ENCODE measurements at places on chromosomes 3 and 15.
A peak's percentile ranks its signal among the peaks of the same experiment; 100 is the strongest.

GRCh38 chr3:52690560-52690959 is 4.7 kb downstream of the GNL3 start:
- no peak for DNase-seq

DNA sequence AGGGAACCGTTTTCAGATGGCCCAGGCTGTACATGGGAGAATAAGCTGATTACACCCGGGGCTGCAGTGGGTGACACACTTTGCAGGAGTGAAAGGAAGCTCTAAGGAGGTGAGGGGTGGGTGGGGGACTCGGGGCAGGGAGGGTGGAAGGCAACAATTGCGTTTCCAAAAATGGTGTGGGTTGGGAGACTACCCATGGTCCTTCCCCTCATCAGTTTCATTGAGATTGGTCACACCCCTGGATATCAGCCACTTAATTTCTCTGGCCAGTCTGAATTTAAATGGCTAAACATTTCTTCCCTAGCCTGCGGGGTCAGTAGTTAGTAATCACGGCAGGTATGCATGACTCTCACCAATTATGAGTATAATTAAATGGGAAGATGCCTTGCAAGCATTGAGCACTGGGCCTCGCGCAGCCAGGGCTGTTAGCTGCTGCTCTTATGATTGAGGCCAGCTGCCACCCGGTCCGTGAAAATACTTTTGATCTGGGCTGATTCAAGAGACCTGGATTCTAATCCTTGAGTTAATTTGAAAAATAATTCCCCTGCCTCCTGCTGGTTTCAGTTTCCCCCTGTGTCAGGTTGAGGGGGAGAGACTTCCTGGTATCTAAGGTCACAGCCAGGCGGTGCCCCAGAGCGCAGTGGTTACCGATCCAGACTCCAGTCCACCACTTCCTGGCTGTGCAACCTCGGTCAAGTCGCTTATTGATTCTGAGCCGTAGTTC is 23.3 kb downstream of the SLC6A6 start:
- no peak for DNase-seq

DNA sequence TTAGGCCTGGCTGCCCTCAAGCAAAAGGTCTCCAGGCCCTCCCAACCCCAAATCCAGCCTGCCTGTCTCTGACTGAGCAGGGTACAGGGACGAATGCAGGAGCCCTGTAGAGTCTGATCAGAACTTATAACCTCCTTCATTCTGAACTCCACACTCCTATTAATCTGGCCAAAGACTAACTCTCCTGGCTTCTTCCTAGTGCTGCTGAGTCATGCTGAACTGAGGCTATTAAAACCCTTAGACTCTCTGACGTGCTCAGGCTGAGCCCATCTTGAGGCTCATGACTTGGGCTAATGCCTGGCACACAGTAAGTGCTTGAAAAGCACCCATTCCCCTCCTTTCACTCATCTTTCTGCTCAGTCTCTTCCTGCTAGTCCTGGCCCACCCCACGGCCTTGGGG is 81.9 kb downstream of the NUP210 start:
- no peak for DNase-seq

DNA sequence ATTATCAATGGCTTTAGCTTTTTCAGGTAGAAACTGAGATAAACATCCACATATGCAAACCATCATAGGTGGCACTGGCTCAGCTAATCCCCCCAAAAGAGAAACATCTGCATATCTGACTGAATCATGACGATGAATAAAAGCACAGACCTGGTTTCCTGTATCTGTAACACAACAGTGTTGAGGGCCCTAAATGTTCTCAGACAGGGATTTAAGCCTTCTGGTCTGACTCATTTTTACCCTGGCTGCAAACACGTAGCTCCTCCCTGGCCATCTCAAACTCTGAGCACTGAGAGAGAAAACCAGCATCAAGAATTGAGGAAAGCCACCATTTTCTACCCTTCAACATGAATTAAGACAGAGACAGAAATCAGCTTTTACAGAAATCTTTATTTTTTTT is 35.2 kb downstream of the GLB1 start:
- no peak for DNase-seq

DNA sequence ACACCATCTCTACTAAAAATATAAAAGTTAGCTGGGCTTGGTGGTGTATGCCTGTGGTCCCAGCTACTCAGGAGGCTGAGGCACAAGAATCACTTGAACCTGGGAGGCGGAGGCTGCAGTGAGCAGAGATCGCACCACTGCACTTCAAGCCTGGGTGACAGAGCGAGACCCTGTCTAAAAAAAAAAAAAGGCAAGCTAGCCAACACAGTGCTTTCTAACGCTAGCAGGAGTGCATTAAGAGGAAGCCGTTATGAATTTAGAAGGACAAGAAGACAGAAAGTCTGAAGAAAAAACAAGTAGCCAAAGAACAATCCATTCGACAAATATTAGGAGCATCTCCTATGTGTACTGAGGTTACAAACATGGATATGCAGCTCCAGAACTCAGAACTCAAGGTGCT is 28.6 kb downstream of the BHLHE40 start:
- no peak for DNase-seq

- no peak for DNase-seq
These were observed 121.8 kb upstream of the CHL1 start for GRCh38 chr3:74676-75243.

- no peak for DNase-seq
These were observed 33.5 kb downstream of the SNRK start for GRCh38 chr3:43319794-43320193.

DNA sequence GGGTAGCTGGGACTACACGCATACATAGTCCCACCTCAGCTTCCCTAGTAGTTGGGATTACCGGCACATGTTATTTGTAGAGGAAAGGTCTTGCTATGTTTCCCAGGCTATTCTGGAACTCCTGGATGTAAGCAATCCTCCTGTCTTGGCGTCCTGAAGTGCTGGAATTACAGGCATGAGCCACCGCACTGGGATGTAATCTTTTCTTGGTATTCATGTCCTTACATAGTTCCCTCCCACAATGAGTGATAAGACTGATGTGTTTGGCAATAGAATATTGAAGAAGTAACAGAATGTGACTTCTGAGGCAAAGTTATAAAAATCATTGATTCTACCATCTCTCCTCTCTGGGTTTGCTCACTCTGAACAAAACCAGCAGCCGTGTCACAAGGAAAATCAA is 22.7 kb upstream of the ALCAM start:
- DNase-seq, result no peak

- DNase-seq, result no peak
These were observed 183.9 kb downstream of the TPRG1 start for GRCh38 chr3:189355481-189356201.

GRCh38 chr3:46143951-46144473 is 64.1 kb downstream of the CCR1 start:
- DNase-seq, result no peak

DNA sequence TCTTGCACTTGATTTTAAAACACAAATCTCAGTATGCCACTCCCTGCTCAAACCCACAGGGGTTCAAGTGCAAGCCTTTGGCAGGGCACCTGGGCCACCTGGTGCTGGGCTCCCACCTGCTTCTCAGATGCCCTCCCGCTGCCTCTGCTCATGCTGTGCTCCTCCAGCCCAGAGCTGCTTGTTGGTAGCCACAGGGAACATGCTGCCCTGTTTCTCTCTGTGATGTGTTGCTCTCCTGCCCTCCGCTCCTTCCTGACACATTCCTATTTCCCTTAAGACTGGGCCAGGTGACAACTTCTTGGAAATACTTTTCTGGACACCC is 27.1 kb upstream of the KY start:
- DNase-seq, result no peak

GRCh38 chr15:60381148-60381788 is 16.5 kb downstream of the ANXA2 start:
- DNase-seq, result no peak

GRCh38 chr3:23331141-23331935 is 128.2 kb downstream of the UBE2E2 start:
- DNase-seq, result no peak

DNA sequence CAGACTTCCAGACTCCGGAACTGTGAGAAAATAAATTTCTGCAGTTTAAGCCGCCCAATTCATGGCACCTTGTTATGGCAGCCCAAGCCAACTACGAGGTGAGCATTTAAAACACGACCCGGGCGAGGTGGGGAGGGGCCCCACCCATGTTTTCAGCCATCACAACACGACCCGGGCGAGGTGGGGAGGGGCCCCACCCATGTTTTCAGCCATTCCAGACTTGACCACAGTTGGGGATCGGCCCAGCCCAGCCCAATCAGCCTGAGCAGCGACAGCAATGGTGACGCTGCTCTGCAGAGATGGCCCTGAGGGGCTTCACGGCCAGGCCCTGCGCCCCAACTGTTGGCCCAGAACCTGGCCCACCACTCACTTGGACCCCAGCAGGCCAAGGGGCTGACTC is 93.1 kb downstream of the ATP10A start:
- DNase-seq, result peak; percentile 19

- no peak for DNase-seq
These were observed 68.0 kb upstream of the RBMS3 start for GRCh38 chr3:29212789-29213433.

Data from ecto neural progenitor cell (in vitro differentiated cells).